GM23248 (cell line): ENCODE measurements at places on chromosomes 4 and X. TPM values are rescaled to one million over a fixed set of nuclear protein-coding genes. Genes with fewer than 3 reads are reported as not detected.
A peak's percentile ranks its signal among the peaks of the same experiment; 100 is the strongest.

- H3K4me3 ChIP-seq = no peak overlapping the region
- H3K4me1 ChIP-seq = peaks cover 7% of the 10 kb centered on the region; the same call in 1 of the 2 replicates
- no peaks in the 10 kb centered on the region for H3K27me3 ChIP-seq
- peaks cover 17% of the 10 kb centered on the region for H3K36me3 ChIP-seq
- no peak overlapping the region for H3K27ac ChIP-seq
- DNase-seq = no peak
These were observed 30.3 kb downstream of the SLC10A6 start for GRCh38 chr4:86818841-86819240.

- H3K4me3 ChIP-seq = no peak overlapping the region
- peak; percentile 26 for DNase-seq
- no peaks in the 10 kb centered on the region for H3K36me3 ChIP-seq
- H3K4me1 ChIP-seq = no peaks in the 10 kb centered on the region
These were observed 57.6 kb downstream of the UGT2B11 start for GRCh38 chr4:69156913-69157312.

The USP9X gene
- 72.3 and 76.1 TPM in 2 replicates for total RNA-seq

The NAA11 gene
- not detected in 2 replicates for total RNA-seq

The PCDH18 gene
- 236 and 255 TPM in 2 replicates for total RNA-seq

The PASD1 gene
- total RNA-seq = not detected in 2 replicates
